K562 (cell line): ENCODE measurements at places on chromosomes 1 and 21.

- no peak for DNase-seq
Measured at GRCh38 chr1:175649416-175649815, 94.0 kb downstream of the TNR start.

DNA sequence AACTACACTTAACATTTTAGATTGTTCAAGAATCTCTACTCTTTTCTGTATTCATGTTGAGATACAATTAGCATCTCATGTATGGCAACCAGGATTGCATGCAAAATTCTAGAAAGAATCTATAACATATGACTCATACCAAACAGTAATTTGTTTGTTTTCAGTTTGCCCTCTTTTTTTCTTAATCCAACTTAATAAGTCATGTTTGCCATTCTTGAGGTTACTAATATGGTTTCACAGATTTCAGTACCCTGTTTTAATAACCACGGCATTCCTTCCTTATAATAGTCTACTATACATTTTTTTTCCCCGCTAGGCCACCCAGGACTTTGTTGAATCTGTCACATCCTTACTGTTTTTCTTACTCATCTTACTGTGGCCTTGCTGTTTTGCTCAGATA, 140.8 kb downstream of the FMN2 start:
- no peak for DNase-seq

GRCh38 chr21:31733551-31734149, 1.7 kb upstream of the SCAF4 start:
- peak; percentile 50 for DNase-seq

- no peak for DNase-seq
Measured at GRCh38 chr1:54696262-54696661, 19.4 kb upstream of the TTC4 start.

DNA sequence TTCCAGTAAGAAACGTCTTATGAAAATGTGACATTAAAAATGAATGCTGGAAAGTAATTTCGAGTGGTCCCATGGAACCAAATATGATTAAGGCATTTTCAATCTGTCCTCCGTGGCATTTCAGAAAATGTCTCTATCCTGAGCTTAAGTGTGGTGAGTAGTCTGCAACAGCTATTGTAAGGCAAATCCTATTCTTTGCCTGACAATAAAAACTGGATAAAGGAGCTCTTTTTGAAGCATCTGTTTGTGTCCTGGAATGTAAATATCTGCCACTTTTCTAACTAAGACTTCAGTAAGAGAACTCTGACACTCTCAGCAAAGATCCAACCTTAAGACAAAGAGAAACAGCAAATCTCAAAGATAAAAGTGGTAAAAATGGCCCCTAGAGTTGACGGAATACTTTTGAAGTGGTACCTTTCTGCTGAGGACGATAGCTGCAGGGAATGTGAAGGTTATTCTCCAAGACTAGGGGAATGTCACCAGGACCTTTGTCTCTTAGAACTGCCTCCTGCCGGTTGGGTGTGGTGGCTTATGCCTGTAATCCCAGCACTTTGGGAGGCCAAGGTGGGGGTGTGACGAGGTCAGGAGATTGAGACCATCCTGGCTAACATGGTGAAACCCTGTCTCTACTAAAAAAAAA, 486.7 kb upstream of the ZP4 start:
- no peak for DNase-seq

GRCh38 chr1:231841616-231842344, 215.2 kb downstream of the DISC1 start:
- DNase-seq: no peak

GRCh38 chr1:21289700-21290545, at the start of gene ECE1:
ECE1 (minus strand) TSS chr1:21290463; CDS start chr1:21290414, 49 bp downstream.
- DNase-seq: peak; percentile 68

- no peak for DNase-seq
Measured at GRCh38 chr1:75341537-75341936, 207.3 kb downstream of the LHX8 start.

GRCh38 chr1:183837062-183837461, 32.1 kb downstream of the RGL1 start:
- no peak for DNase-seq

- no peak for DNase-seq
Measured at GRCh38 chr1:228077565-228078330, 4.8 kb upstream of the ARF1 start.

DNA sequence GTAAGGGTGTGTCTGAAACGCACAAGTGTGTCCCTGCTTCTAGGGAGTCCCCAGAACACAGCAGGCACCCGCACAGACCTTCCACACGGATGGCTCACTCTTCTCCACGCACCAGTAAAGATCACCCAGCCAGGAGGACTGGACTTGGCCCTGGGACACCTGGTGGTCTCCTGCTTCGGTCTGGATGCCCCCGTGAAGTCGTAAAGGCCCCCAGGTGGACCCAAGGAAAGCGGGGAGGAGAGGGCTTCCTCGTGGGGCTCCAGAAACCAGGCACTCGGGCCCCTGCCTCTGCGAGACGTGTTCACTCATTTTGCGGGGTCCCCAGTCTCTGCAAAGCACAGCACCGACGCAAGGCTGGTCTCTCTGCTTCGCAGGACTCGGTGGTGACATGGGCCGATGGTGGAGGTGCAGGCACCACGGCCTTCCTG, 20.2 kb upstream of the COL6A2 start:
- no peak for DNase-seq

GRCh38 chr1:11434926-11435325, 44.0 kb upstream of the DISP3 start:
- no peak for DNase-seq

GRCh38 chr1:53550201-53550741, 91.1 kb downstream of the DMRTB1 start:
- DNase-seq: no peak

- no peak for DNase-seq
Measured at GRCh38 chr1:158353303-158354075, at the start of gene CD1E. CD1E (plus strand) TSS chr1:158353894; CDS start chr1:158353989, 95 bp downstream.

GRCh38 chr1:81559662-81560350, 240.9 kb upstream of the ADGRL2 start:
- DNase-seq: no peak

DNA sequence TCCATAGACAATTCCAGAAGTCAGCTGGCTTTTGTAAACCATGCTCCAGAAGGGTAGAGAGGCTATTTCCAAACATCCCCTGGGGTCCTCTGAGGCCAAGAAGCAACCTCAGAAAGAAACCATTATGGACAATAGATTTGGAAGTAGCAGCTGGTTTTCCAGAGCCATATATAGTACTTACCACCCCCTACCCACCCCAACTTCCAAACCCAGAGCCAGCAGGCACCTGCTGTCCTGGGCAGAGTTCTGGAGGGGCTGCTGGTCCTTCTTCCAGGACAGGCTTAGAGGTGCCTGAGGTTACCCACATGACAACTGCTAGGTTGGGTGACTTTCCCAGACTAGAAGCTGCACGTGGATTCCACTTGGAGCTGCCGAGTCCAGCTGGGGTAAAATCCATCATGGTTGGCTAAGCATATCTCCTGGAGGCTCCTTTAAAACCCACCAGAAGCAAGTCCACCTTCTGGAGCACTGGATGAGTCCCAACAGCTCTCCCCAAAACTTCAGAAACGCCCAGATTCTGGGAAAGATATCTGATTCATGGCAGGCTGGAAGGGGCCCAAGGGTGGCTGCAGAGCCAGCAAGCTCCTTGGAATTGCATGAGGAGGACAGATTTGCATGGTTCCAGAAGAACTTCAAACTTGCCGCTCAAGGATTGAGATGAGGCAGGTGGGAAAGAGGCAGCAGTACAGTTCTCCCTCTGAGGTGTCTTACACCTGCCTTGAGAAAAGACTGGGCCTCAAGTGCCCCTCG, 5.8 kb downstream of the MYCL start:
- no peak for DNase-seq

- DNase-seq: peak; percentile 64
Measured at GRCh38 chr1:145858238-145858900, 512 bp downstream of the PIAS3 start.
